HepG2 (cell line): ENCODE measurements at places on chromosomes 7 and 10. TPM values are rescaled to one million over a fixed set of nuclear protein-coding genes. Genes with fewer than 3 reads are reported as not detected.
A peak's percentile ranks its signal among the peaks of the same experiment; 100 is the strongest.

The ABCC2 gene
- 494 and 497 TPM in 2 replicates for polyA plus RNA-seq

The RARRES2 gene
- polyA plus RNA-seq, result 134 and 157 TPM in 2 replicates

DNA sequence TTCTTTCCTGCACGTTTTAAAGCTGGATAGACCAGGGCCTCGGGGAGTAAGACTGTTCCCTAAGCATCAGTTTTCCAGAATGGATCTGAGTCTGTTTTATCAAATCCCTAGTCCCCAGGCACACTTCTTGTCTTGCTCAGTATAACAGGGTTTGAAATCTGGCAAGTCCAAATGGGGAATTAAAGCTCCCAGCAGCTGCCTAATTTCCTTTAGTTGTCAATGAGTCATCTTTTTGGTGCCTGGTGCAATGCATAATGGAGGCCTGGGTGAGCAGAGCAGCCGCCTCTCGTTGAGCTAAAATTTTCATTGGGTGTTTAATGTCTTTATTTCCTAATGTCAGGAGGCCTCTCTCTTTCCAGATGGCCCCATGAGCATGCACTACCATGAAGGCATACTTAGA, 87.9 kb downstream of the STRA8 start:
- DNase-seq, result no peak

DNA sequence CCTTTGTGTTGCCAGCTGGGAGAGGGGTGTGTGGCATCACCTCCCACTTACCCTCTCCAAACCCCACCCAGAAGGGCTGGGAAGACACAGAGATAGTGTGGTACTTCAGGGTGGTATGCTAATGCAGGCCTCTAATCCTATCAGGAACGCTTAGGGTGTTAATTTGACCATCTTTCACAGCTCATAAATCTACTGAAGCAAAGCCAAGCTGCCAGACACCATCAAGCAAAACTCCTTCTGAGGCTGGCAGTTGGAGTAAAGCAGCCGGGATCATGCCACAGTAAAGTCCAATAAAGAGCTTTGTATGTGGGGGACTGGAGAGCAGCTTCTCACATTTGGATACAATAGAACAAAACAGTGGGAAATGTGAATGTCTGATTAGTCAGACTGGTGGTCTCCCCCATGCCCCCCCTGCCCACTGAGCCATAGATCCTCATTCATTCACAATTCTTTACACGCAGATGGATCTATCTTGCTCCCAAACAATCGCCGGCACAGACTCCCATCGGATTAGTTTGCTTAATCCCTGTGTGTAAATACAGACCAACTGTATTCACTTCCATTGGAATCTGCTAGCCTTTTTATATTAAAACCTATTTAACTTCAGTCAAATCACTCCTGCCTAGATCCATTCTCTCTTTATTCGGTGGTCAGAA, 29.6 kb downstream of the FGFBP3 start:
- DNase-seq, result no peak

The HSPA12A gene
- 6.2 and 6.4 TPM in 2 replicates for polyA plus RNA-seq

GRCh38 chr7:50207251-50207564, 97.3 kb upstream of the IKZF1 start:
- no peak for DNase-seq

DNA sequence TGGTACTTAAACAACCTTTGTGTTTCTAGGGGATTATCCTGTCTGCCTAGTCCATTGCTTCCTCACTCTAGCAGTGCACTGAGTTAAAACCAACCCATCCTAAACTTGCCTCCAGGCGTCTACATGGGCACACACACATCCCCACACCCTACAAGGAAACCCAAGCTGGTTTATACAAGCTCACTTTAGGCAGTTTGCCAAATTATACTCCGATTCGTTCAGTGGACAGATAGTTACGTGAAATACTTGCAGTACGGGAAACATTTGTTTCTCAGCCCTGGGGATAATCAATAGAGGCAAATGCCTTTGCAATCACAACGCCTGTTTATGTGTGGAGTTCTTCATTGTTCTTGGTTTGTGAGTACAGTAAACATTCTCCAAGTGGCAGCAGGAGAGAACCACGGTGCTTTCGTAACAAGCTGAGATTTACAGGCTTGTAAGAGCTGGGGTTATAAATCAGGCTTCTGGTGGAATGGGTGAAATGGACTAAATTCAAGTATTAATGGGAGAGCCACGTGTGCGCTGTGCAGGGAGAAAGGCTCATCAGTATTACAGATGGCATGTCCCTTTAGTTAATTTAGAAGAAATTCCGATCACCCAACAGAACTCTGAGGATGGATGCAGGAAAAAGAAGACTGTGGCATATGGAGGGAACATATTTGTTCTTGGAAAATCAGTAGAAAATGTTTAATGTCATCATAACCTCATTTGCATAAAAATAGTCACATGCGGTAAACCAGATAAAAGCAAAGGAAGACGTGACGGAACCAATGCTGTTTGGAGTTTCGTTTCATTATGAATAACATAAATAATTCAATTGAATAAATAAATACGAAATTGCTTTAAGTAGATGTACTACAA, 217.1 kb downstream of the GALNT17 start:
- no peak for DNase-seq

DNA sequence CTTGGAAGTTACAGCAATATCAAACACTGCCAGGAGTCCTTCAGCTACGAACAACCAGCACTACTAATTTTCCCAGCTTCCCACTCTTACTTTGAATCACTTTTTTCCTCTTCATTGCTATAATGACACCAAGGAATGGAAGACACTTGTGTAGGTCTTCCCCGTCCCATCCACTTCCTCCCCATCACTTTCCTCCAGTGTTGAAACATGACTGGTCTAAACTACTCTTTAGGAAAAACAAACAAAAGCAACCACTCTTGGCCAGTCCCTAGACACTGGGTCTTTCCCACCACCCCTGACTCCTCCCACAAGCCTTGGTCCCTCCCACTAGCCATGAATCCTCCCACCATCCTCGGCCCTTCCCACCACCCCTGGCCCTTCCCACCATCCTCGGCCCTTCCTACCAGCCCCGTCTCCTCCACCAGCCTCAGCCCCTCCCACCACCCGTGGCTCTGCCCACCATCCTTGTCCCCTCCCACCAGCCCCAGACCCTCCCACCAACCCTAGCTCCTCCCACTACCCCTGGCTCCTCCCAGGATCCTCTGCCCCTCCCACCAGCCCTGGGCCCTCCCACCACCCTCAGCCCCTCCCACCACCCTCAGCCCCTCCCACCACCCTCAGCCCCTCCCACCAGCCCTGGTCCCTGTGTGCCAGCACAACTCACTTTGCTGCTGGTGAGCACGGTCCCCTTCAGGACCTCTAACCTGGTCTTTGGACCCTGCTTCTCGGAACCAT, 68.5 kb downstream of the CXCL12 start:
- DNase-seq, result no peak

The TMEM196 gene
- polyA plus RNA-seq, result not detected in 2 replicates

GRCh38 chr7:96591900-96592676, 117.6 kb downstream of the SEM1 start:
- DNase-seq, result no peak

The MLXIPL gene
- 60.1 and 66.2 TPM in 2 replicates for polyA plus RNA-seq

The FXYD4 gene
- not detected in 2 replicates for polyA plus RNA-seq

GRCh38 chr10:44425466-44425865, 40.6 kb upstream of the CXCL12 start:
- DNase-seq, result no peak

The KDM7A gene
- polyA plus RNA-seq, result 15.7 and 16.8 TPM in 2 replicates

DNA sequence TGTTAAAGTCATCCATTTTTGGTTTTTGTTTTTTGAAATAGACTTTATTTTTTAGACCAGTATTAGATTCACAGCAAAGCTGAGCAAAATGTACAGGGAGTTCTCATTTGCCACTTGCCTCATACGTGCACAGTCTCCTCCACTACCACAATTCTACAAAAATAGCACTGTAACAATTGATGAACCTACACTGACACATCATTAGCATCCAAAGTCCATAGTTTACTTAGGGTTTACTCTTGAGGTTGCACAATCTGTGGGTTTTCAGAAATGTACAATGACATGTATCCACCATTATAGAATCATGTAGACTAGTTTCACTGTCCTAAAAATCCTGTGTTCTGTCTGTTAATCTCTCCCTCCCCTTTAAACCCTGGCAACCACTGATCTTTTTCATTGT, 125.8 kb upstream of the PDSS1 start:
- peak; percentile 23 for DNase-seq

The CCDC3 gene
- polyA plus RNA-seq, result 0.03 TPM in 1 of 2 replicates, not detected in the other

DNA sequence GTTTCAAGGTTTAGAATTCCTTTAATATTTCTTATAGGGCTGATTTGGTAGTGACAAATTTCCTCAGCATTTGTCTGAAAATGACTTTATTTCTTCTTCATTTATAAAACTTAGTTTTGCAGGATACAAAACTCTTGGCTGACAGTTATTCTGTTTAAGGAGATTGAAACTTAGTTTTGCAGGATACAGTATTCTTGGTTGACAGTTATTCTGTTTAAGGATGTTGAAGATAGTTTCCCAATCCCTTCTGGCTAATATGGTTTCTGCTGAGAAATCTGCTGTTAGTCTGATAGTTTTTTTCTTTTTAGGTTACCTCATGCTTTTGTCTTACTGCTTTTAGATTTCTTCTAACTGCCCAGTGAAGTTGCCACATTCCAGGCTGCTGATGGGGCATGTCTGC, 186.8 kb downstream of the ITGB1 start:
- no peak for DNase-seq

- DNase-seq, result peak; percentile 81
These were observed 91.2 kb upstream of the SEM1 start for GRCh38 chr7:96800824-96801223.

DNA sequence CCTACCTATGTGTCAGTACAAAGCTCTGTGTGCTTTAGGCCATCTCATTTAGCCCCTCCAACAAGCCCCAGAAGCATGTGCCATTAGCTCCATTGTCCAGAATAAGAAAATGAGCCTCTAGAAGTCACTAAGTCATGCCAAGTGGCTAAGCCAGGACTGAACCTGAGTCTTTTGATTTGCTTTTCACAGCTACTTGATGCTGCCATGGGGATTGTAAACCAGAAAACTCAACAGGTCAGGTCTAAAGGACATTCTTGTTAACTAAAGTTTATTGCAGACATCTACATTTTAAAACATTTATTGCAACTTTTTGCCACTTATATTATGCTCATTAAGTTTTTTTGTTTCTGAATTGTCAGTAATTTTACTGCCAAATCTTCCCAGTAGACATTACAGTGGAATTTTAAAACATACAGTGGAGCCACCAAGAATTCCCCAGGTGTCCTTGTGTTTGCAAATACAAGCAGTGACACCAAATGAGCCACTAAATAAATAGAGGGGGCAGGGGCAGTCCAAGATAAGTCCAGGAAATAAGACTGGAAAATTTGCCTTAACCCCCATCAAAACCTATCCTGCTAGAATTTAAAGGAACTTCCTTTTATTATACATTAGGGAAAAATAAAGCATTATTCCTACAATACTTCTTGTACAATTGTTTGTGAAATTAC, 115.9 kb downstream of the RAPGEF5 start:
- DNase-seq, result peak; percentile 3

The CREB5 gene
- 0.71 and 2.3 TPM in 2 replicates for polyA plus RNA-seq

DNA sequence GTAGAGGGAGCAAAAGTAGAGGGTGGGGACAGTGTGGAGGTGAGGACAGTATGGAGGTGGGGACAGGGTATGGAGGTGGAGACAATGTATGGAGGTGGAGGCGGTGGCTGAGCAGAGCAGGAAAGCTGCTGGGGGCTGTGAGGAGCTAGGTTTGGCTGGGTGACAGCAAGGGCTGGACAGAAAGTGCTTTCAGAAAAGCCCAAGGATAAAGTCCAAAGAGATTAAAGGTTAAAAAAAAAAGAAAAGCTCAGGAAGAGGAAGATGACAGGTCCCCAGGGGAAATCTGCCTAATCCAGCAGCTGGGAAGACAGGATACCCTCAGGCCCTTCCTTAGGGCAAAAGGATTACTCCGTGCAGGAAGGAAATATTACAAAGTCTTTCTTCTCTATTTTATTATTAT, 32.1 kb upstream of the PFKFB3 start:
- DNase-seq, result no peak

- no peak for DNase-seq
These were observed 120.6 kb downstream of the SEM1 start for GRCh38 chr7:96589038-96589437.

The TRIM73 gene
- 1.5 and 3.1 TPM in 2 replicates for polyA plus RNA-seq

DNA sequence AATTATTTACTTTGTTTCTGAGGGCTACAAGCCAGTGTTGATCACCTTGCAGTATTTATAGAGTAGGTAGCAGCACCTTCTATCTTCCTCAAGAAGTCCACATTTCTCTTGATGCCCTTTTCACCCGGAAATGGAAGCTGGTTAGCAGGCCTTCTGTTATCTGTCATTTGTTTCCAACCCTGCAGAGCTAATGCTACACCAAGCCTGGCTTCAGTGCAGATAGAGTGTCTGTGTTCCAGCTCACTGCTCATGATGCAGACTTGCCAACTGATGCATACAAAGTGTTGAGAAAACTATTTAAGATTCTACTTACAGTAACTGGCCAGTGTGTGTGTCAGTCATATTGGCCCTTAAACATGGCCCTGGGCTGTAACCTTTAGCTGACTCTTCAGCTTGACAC, 301.0 kb downstream of the LHFPL3 start:
- DNase-seq, result no peak

DNA sequence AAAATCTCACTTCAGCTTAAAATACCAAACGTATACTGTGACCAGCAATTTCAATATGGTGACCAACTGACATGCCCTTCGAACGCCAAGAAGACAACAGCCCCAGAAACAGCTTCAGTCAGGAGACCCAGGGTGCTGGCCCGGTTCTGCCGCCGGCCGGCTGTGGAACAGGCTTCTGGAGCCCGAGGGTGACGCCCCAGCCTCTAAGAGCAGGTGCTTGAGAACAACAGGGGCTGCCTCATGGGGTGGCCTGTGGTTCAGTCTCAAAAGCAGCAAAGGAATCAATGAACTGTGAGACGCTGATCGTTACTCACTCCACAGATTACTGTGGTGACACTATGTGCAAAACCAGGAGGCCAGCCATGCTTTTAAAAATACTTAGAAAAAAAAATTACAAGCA, 17.3 kb downstream of the GPER1 start:
- no peak for DNase-seq

The VWDE gene
- 0.07 and 0.12 TPM in 2 replicates for polyA plus RNA-seq

- DNase-seq, result no peak
These were observed 57.2 kb upstream of the ELN start for GRCh38 chr7:73970801-73971229.

DNA sequence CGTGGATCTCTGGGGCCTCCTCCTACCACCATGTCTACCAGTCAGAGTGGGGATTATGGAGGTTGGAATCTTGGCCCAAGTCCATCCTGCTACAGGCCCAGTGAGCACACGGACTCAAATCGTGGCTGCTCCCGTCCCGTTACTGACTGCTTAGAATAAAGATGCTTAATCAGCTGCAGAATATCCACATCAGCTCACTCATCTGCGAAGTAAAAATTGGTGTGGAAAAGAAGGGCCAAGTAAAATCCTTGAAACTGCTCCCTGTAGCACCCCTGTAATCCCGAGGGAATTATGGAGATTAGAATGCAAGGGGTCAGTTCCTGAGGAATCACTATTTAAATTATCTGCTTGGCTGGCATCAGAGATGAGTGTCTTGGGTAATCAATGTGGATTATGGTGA, 13.0 kb upstream of the HTR5A start:
- no peak for DNase-seq

The MGAM2 gene
- polyA plus RNA-seq, result 0.21 and 0.29 TPM in 2 replicates

GRCh38 chr10:37146443-37146842, 21.0 kb downstream of the ANKRD30A start:
- peak; percentile 2 for DNase-seq
